ENCODE measurements at places on chromosomes 13 and 19.

GRCh38 chr19:7605490-7606222 is 10.0 kb downstream of the CAMSAP3 start:
- DNase-seq = no peak

DNA sequence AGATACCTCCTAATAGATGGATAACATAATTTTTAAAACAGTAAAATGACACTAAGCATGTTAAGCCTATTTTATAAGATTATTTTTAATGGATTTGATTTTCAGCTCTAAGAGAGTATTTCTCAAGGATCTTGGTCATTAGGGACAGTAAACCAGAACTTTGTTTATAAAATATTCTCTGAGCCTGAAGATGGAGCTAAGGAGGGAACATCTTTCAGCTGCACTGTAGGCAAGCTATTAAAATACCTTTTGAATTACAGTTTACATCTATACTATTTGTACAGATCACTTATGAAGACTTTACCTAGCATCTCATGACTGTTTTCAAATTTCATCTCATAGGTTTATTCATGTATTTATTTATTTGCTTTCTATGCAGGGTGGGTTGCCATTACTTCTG is 345.3 kb downstream of the MYO16 start:
- no peak for DNase-seq

- no peak for DNase-seq
Observed at GRCh38 chr13:48158915-48159314, 64.0 kb upstream of the MED4 start.

GRCh38 chr13:56670563-56670962 is 470.2 kb upstream of the PRR20A start:
- no peak for DNase-seq

DNA sequence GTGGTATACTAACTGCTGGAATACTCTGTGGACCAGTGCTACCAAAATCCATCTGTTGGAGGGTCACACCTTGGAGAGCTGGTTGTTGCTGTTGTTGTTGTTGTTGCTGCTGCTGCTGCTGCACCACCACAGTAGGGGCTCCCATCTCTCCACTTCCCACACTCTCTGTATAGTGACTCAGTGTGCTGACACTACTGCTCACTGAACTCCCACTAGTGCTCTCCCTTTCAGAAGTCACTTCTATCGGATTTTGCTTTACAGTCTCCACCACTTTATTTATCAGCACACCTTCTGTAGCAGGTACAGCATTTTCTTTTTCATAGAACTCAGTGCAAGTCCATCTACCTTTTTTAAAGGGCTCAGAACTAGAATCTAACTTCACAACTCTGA is 1.7 kb downstream of the TSC22D1 start:
- no peak for DNase-seq

GRCh38 chr19:2729943-2730818 is 9.0 kb upstream of the DIRAS1 start:
- no peak for DNase-seq

DNA sequence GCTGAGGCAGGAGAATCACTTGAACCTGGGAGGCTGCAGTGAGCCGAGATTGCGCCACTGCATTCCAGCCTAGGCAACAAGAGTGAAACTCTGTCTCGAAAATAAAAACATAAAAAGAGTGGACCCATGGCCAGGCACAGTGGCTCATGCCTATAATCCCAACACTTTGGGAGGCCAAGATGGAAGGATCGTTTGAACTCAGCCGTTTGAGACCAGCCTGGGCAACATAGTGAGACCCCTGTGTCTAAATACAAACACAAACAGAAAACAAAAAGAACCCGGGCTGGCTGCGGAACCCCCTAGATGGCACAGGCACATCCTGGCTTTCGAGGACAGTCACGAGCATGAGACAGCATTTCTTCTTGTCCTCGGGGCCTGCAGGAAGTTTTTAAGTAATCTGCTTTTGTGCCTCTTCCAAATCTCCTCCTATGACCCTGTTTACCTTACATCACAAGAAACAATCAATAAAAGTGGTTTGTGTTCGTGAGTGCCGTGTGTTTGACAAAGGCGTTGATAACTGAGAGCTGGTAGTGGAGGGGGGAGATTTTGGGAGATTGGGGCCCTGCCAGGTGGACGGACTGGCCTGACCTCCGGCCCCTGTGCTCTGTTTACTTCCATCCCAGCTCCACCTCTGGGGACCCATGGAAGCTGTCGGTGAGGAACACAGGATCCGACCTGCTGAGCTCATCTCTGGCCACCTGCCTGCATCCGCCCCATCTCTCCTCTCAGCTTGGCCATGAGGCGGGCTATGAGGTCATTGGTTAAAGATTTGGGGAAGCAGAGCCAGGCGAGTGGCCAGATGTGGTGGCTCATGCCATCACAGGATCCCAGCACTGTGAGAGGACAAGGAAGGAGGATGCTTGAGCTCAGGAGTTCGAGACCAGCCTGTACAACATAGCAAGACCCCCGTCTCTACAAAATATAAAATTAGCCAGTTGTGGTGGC is 5.9 kb upstream of the GDF15 start:
- DNase-seq = no peak

DNA sequence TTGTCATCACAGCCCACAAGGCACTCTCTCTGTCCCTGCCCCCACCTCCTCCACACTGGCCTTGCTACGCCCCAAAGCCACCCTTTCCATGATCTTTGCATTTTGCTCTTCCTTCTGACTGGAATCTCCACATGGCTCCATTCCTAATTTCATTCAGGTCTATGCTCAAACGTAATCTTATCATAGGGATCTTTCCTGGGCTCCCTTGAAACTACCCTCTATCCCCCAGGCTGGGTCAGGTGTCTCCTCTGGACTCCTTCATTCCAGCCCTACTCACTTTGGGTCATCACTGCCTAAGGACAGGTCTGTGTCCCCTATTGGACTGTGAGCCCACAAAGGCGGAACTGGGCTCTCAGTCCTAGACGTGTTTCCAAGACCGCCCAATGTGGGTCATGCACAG is 3.1 kb downstream of the GEMIN7 start:
- DNase-seq = no peak

DNA sequence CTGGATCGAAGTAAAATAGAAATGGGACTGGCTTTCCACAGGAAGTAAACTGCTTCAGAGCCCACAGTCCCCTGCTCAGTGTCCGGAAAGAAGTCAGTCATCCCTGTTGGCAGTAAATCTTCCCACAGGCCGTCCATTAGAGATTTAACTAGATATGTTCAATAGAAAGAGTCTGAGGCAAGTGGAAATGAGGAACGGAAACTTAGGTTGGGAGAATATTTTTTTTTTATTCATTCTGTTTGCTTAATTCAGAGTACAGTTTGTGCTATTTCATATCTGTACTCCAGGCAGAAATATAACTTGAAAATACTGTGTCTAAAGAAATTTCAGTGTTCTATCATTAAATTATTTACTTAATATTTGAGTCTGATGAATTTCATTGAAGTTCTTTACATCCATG is 22.7 kb downstream of the SLC25A15 start:
- DNase-seq = no peak

Measured in esophagus squamous epithelium (tissue), 5 donors.